ENCODE measurements at places on chromosomes 1 and 21. TPM values are rescaled to one million over a fixed set of nuclear protein-coding genes. Genes with fewer than 3 reads are reported as not detected.

FHAD1 gene
- total RNA-seq, result 1.6 TPM

COL6A2 gene
- total RNA-seq, result 794 TPM

AGL gene
- 4.9 TPM for total RNA-seq

TMEM82 gene
- total RNA-seq, result not detected

OR2G6 gene
- total RNA-seq, result not detected

AMY2A gene
- total RNA-seq, result not detected

TNFRSF1B gene
- 30.0 TPM for total RNA-seq

OLIG2 gene
- not detected for total RNA-seq

BSND gene
- not detected for total RNA-seq

FAAH gene
- 0.29 TPM for total RNA-seq

ESPN gene
- total RNA-seq, result not detected

SLC35E2B gene
- 18.2 TPM for total RNA-seq

CHI3L1 gene
- 1.4 TPM for total RNA-seq

DOCK7 gene
- total RNA-seq, result 38.5 TPM

XCL1 gene
- not detected for total RNA-seq

GPR37L1 gene
- total RNA-seq, result not detected

EPHB2 gene
- total RNA-seq, result 47.3 TPM

CYP4A11 gene
- total RNA-seq, result not detected

FNDC5 gene
- total RNA-seq, result 0.58 TPM

SPRR2D gene
- not detected for total RNA-seq

NFASC gene
- not detected for total RNA-seq

WARS2 gene
- total RNA-seq, result 13.3 TPM

LCE2B gene
- total RNA-seq, result not detected

TDRD5 gene
- total RNA-seq, result not detected

SLC30A2 gene
- total RNA-seq, result not detected

SLC9C2 gene
- total RNA-seq, result not detected

C8A gene
- not detected for total RNA-seq

SPATA21 gene
- total RNA-seq, result not detected

OR6K3 gene
- not detected for total RNA-seq

MAPKAPK2 gene
- total RNA-seq, result 50.3 TPM

BACH1 gene
- total RNA-seq, result 31.4 TPM

COL8A2 gene
- total RNA-seq, result 6.2 TPM
